Common myeloid progenitor, CD34-positive (primary cell): ENCODE measurements at places on chromosomes 5 and 9.

- DNase-seq, result no peak
These were observed 71.3 kb upstream of the ARAP3 start for GRCh38 chr5:141753143-141753970.

GRCh38 chr5:108736855-108737254 is 10.8 kb upstream of the FER start:
- no peak for DNase-seq

DNA sequence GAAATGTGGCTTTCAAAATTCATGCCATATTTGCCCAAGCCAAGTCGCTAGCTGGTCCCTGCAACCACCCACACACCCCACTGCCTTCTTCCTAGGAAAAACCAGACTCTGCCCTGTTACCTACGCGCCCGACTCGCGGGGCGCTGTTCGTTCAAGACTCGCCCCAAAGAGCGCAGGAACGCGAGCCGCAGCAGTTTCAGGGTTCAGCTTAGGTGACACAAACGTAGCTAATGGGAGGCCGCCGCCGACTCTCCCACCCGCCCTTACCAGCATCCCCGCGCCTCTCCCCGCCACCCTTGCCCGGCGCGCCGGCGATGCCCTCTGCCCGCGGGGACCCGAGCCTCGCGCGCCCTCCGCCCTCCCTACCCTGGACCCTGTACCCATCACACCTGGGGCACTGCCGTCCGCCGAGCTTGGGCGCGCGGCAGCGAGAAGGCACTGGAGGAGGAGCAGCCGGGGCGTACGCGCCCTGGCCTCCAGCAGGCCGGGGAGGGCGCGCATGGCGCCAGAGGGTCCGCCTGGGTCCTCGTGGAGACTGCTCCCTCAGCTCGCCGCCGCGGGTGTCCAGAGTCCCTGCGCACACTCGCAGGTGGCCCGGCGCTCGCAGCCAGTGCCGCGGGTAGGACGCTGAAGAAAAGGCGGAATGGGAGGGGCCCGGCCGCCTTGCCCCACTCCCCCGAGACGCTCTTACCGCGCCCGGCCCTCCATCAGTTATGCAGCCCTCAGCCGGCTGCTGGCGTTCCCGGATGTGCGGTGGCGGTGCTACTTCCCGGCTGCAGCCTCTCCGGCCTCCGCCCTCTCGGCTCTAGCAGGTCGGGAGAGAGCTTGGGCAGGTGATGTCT is at the start of gene EMB:
Gene EMB, minus strand, starts transcription at position 638 of the 842 bp plus-strand sequence. Its CDS starts 137 bp downstream, at position 501.
- DNase-seq, result peak; percentile 91

- DNase-seq, result peak; percentile 49
These were observed 72.3 kb downstream of the SLCO4C1 start for GRCh38 chr5:102223542-102224477.

DNA sequence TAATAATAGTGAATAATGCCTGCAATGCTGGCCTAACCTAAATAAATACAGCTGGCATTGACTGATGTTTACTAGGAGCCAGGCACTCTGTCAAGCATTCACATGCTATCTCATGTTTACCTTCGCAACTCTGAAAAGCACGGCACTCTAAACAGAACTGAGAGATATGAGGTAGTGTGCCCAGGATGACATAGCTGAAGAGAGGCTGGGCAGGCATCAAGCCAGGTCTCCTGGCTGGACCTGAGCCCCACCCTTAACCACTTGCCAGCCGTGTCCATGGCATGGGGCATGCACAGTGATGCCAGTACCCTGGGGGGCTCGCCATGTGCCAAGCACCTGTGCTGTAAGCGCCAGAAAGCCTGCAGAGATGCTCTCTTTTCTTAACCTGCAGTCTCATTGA is 119.4 kb upstream of the MVB12B start:
- no peak for DNase-seq

DNA sequence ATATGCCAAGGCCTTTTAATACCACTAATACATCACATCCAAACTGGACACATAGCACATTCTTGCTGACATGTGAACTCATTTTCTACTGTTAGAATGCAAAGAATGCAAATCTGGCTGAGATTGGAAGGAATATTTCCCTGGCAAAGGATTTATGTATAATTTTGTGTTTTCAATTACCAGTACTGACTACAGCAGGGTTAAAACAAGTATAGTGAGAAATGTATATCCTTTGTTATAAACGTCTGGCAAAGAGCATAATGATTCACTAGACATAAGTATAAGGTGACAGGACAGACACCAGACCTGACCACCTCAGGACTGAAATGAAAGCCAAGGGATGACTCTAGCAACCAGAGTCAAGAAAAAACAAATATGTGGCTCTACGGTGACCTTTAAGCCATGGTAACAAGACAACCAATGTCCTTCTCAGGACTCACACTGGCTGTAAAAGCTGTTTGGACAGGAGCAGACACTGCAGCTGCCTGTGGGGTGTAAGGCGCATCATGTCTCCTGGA is 95.0 kb downstream of the MRPS27 start:
- DNase-seq, result no peak

DNA sequence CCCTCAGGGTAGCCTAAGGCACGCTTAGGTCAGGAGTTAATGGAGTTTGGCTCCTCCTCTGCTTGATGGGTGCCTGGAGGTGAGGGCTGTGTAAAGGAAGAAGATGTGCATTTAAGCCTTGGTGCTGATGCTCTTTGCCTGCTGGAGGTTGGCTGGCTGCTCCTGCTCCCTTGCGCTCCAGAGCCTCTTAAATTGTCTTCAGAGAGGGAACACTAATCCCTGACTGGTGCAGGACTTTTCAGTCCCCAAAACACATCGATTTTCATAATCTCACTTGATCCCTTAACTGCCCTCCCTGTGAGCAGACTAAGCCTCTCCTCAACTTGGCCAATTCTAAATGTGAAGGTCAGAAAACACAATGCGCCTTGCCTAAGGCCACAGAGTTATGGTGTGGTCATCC is 16.2 kb upstream of the TCOF1 start:
- DNase-seq, result no peak

DNA sequence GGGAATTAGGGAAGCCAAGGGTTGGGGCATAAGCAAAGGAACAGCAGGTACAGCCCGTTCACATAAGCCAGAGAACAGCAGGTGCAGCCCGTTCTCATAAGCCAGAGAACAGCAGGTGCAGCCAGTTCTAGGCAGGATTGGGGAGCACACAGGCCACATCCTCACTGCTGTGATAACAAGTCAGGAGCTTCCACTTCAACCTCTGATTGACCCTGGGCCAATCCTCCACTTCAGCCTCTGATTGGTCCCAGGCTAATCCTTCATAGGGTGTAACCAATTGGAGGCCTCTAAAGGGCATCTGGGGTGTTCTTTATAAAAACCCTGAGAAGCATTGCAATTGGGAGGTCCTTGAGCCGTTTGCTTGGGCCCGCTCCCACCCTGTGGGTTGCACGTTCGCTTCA is 27.5 kb downstream of the CEL start:
- DNase-seq, result no peak

GRCh38 chr5:143471041-143471509 is 67.6 kb upstream of the NR3C1 start:
- no peak for DNase-seq

DNA sequence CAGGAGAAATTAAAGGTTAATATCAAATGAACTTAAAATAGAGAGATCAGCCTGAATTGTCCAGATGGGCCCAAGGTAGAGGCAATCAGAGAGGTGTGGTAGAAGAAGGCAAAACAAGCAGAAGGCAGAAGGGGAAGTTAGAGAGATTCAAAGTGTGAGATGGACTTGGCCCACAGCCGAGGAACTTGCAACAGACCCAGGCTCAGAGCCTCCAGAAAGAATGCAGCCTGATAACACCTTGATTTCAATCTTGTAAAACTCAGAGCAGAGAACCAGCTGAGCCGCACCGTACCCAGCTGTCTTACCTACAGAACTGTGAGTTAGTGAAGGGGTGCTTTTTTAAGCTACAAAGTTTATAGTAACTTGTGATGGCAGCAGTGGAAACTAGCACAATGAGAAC is 190.9 kb downstream of the RFK start:
- peak; percentile 77 for DNase-seq

DNA sequence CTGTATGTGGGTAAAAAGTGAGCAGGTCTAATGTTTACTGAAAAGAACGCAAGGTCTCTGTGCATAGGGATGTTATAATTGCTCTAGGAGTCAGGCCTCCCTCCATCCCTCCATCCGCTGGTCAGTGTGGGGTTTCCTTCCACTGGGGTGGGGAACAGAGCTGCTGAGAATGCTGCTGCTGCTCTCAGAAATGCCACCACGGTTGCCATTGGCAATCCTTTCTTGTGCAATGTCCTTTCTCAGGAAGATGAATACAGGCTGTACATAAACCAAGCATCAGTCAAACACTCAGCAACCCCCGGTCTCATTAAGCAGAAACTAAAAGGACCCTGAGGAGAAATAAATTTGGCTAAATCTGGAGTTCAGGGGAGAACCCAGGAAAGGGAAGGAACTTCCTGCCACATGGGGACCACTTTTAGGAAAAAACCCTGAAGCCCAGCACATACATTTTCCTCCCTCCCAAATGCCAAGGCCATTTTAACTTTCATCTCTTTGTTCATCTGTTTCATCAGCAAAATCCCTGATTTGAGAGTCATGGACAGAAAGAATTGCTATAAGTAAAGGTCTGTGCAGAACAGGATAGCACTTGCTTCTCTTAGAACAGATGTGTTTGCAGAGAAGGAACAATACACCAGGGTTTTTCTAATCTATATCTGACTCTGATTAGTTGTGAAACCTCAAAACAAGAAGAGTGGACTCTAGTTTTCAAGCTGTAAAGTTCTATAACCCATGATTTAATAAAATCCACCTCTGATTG is 70.4 kb upstream of the SLC1A3 start:
- DNase-seq, result no peak

GRCh38 chr9:97480174-97480573 is 21.3 kb upstream of the TMOD1 start:
- DNase-seq, result no peak

GRCh38 chr9:91073049-91073810 is 271.6 kb downstream of the SYK start:
- DNase-seq, result no peak

DNA sequence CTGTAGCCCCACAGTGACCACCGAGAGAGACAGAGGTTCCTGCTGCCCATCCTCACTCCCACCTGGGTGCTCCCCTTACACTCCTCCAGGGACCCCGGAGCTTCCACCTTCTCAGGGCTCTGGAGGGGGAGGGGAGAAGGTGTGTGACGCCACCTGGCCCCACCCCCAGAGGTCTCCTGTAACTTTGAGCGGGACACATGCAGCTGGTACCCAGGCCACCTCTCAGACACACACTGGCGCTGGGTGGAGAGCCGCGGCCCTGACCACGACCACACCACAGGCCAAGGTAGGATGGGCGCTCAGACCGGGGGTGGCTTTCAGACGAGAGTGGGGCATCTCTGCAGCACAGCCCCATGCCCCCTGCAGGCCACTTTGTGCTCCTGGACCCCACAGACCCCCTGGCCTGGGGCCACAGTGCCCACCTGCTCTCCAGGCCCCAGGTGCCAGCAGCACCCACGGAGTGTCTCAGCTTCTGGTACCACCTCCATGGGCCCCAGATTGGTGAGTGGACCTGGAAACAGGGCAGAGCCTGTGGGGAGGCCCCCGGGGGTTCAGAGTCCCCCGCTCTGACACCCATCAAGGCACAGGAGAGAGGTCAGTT is 4.5 kb downstream of the MAMDC4 start:
- DNase-seq, result no peak

- DNase-seq, result no peak
These were observed 184.6 kb upstream of the EDIL3 start for GRCh38 chr5:84569307-84569706.

DNA sequence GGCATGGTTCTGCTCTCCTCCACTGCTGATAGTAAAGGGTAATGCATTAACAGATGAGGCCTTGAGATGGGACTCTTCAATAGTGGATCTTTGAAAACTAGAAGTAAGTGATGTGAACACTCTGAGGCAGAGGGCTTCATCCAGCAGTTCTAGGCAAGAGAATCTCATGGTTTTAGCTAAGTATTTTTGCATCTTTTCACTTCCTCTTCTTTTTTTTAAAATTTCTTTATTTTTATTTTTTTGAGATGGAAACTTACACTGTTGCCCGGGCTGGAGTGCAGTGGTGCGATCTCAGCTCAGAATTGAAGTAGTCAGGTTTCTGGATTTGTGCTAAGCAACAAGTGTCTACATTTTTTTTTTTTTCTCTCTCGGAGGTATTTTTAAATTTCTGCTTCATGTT is 101.9 kb downstream of the MTRR start:
- no peak for DNase-seq
